Stimulated activated CD4-positive, alpha-beta T cell treated with anti-CD3 and anti-CD28 coated beads, Interleukin-12 subunit alpha, Interleukin-12 subunit beta, amount 100 ng/mL, for 24 hours (primary cell): ENCODE measurements at places on chromosomes 12 and 14.

- DNase-seq = no peak
These were observed 30.6 kb downstream of the NAV3 start for GRCh38 chr12:77861317-77861716.

- no peak for DNase-seq
These were observed 96.8 kb downstream of the MYRFL start for GRCh38 chr12:69921831-69922230.

DNA sequence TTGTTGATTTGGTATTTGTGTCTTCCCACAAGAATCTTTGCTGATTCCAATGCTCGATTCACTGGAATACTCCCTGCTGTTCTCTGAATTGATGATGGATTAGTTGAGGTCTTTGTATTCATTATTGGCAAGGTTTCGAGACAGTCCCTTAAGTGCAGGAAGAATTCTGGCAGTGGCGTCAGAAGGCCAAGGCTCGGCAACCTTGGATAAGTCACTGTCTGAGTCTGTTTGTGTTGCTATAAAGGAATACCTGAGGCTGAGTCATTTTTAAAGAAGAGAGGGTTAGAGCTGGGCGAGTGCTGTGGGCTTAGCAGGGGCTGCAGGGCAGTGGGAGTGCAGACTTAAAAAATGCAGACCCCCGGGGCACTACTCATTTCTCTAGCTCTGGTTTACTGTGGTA lies 56.9 kb downstream of the CHST11 start:
- DNase-seq = no peak

- no peak for DNase-seq
These were observed 29.6 kb downstream of the CRADD start for GRCh38 chr12:93706824-93707223.

DNA sequence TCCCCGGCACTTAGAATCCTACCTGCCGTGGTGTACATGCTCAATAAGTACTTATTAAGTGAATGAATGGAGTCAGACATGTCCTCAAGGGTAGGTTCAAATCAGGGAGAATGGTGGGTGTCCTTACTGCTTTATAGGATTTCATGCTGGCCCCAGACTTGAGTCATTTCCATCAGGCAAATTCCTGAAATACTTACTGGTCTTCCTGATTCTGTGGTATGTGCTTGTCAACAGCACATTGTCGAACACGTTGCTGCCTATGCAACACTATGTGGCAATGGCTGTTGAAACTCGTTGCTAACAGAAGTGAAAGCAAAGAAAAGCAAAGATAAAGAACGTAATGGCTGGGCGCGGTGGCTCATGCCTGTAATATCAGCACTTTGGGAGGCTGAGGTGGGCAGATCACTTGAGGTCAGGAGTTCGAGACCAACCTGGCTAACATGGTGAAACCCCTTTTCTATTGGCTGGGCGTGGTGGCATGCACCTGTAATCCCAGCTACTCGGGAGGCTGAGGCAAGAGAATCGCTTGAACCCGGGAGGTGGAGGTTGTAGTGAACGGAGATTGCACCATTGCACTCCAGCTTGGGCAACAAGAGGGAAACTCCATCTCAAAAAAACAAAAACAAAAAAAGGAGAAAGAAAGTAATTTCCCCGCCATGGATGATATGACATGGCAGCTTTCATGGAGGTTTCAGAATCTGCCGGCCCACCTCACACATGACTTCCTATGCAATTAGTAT lies 214.9 kb downstream of the ZFP36L1 start:
- no peak for DNase-seq

DNA sequence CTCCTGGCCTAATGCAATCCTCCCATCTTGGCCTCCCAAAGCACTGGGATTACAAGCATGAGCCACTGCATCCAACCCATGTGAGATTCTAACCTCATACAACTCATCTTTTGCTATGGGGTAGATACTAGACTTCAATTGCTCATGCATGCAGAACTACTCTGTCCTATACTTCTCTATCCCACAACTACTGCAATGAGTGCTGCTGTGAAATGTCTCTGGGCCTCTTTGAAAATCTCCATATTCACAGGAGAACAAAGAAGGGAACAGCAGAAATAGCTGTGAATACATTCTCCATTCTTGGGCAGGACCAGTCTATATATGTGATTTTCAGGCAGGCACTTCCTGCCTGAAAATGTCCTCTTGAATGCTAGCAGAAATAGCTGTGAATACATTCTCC lies 220.7 kb upstream of the GRIP1 start:
- no peak for DNase-seq

DNA sequence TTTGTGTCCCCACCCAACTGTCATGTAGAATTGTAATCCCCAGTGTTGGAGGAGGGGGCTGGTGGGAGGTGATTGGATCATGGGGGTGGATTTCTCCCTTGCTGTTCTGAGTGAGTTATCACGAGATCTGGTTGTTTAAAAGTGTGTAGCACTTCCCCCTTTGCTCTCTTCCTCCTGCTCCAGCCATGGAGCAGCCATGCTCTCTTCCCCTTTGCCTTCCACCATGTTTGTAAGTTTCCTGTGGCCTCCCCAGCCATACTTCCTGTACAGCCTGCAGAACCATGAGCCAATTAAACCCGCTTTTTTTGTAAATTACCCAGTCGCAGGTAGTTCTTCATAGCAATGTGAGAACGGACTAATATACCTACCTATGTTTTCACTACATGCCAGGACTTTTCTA lies 2.6 kb upstream of the POC1B start:
- DNase-seq = no peak

DNA sequence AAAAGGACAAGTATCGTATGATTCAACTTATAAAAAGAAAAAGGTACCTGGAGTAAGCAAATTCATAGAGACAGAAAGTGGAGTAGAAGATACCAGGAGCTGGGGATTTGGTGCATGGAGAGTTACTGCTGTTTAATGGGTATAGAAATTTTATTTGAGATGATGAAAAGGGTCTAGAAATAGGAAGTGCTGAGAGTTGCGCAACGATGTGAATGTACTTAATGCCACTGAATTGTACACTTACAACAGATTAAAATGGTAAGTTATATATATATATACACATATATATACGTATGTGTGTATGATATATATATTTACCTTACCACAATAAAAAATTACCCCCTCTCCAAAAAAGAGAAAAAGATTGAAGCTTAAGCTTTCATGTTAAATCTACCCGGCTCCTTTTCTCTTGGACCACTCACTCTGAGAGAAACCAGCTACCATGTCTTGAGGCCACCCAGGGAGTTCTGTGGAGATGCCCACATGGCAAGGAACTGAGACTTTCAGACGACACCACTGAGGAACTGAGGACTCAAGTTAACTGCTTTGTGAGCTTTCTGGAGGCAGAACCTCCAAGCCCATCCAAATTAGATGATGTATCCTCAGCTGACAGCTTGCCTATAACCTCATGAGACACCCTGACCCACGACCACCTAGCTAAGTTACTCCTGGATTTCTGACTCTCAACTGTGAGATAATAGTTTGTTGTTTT lies 130.0 kb upstream of the BTG1 start:
- no peak for DNase-seq

DNA sequence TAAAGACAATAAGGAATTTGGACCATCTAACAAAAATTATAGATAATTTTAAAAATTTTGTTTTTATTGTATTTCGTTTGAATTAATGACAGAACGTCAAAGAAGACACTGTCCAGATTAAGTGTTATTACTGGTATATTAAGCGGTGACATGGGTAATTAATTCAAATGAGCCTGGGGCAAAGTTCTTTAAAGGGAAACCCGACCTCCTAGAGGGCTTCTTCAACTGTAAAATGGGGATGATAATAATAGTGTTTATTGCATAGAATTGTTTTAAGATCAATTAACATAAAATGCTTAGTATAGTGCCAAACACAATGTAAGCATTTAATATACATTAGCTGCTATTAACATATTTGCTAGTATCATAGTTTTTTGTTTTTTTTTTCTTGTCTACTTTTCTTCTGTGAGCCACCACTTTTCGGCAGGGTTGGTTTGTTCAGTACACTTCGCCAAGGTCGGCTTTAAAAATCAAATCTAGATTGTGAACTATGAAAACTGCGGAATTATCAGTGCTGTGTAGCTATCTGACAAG lies 514 bp upstream of the LARP4 start:
- DNase-seq = no peak

DNA sequence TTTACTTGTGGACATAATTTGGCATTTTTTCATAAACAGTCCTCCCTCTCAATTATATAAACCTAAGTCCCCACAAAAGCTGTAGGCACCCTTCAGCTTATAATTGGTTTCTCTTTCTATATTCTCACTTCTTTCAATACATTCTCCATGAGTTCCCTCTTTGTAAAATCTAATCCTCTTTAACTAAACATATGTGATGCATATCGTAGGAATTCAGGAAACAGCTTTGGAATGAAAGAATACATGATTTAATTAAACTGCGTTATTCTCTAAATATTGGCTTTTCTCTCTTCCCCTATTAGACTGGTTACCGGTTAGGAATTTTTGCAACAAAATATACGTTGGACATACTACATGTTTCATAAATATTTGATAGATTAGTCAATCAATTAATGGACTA lies 1122.6 kb downstream of the FLRT2 start:
- DNase-seq = no peak

GRCh38 chr12:57888409-57889157 lies 42.1 kb upstream of the CTDSP2 start:
- peak; percentile 18 for DNase-seq

DNA sequence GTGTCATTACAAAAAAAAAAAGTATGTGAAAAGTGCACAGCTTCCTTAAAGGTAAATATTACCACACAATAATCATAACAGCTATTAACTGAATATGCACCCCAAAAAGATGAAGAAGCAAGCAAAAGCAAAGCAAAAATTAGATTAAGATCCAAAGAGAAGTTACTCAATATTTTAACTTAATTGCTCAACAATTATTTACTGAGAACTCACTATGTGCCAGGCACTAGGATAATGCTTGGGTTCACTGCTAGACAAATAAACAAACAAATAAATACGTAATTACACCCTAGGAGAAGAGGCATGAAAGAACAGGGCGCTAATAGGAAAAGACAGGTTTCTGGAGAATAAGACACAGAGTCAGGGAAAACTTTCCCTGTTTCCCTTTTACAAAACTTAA lies 33.4 kb downstream of the PPP1R12A start:
- no peak for DNase-seq
